ENCODE measurements at places on chromosomes 12 and 14.

DNA sequence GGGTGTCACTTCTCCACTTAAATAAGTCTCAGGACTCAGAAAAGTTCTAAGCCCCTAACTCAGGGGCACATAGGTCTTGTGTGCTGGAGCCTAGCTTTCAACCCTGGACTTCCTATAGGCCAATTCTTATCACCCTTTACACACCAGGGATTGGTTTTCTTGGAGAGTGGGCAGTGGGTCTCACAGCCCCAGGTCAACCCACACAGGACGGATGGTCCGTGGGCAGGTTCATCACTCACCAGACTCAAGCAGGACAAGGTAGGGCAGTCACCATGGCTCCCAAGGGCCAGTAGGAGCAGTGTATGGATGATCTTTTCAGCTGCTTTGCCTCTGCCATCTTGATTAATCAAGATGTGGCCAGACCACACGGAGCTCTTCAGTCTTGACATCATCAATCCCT, 232.5 kb downstream of the SLC41A2 start:
- no peak for DNase-seq

DNA sequence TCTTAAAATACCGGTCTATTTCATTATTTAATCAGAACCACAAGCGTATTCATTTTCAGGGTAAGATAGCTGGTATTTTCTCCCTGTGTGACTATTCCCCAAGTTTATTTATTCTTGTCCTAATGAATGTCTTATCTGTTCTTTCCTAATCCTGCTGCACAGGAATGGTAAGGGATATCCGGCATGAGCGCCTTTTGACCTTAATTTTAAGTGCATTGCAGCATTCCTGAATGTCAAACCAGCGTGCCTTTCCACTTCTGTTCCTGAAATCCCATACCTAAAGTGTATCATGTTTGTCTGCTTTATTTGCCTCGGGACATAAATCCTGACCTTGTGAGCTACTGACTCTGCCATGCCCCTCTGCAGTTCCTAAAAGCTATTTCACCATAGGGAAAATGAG, 1713.2 kb upstream of the FLRT2 start:
- no peak for DNase-seq

DNA sequence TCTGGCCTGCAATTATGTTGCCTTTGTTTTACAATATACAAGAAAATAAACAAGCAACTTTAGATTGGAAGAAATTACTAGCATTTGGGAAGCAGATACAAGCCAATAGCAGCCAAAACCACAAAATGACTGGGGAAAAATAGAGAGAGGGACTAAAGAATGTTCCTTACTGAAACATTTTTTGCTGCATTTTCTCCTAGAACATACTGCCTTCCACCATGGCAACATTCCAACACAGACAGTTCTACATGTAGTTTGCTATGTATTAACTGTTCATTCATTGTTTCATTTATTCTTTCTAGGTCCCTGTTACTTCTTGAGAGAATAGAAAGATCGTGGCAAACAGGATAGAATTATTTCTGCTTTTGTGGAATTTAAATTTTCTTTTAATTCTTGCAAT, 530.2 kb downstream of the RPS29 start:
- DNase-seq = no peak

- no peak for DNase-seq
These were observed 197.5 kb downstream of the NOVA1 start for GRCh38 chr14:26400373-26400772.

- DNase-seq = no peak
These were observed 144.5 kb upstream of the DYRK2 start for GRCh38 chr12:67504026-67504425.

- no peak for DNase-seq
These were observed 105.9 kb downstream of the ETV6 start for GRCh38 chr12:11755302-11755930.

- DNase-seq = no peak
These were observed 17.0 kb upstream of the NUBPL start for GRCh38 chr14:31543969-31544799.

All from CD4-positive, alpha-beta T cell treated with Interleukin-21 for 1 hour (primary cell).